ENCODE measurements at places on chromosomes 6 and 20.

GRCh38 chr6:105196076-105196475, 16.3 kb upstream of the POPDC3 start:
- no peak for DNase-seq

DNA sequence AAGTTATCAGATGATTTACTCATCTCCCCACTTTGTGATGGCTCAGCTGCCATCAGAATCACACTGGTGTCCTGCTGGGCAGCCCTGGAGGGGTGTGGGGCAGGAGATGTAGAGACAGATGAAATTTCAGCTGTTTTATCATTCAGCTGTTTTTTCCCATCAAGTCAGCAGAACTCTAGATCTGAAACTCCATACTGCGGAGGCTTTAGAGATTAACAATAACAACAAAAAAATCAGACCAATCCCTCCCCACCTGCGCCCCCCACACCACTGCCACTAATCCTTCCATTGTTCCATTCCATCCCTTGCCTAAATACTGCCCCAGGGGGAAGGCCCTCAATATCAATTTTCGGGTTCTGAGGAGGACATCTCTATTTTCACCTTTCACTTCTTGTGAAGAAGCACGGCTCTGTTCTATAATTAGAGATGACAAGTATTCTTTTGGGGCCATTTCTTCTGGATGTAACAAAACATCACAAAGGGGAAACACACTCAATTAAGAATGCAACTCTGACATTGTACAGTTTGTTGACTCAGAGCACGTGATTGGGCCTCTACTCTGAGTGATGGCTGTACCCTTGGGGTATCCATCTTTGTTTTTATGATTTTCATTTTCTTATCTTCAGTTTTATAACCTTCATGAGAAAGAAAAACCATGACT, 396.3 kb downstream of the ZFAND3 start:
- DNase-seq: no peak

- no peak for DNase-seq
Measured at GRCh38 chr20:33812152-33812849, 1.2 kb downstream of the CHMP4B start.

DNA sequence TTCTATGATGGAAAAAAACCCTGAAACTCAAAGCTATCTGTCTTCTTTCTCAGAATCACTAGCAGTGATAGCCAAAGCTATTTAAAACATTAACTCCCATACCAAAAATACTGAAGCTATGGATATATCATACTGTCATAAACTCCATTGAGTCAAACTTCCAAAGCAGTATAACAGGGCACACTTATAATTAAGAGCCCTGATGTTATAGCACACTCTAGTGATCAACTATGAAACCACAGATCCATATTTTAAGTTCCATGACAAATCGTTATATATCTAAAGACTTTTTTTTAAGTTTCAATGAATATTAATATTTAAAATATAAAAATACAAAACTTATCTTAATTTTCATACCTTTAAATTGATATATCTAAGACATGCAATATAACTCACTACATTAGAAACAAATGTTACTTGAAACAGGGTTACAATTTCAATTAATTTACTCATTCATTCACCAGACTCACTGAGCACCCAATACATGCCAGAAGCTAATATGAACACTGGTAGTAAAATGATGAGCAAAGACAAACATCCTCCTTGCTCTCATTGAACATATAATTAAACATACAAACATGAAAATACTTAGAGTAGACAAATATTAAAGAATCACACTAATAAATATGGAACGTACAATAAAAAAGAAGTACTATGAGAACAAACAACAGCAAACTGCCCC, 69.3 kb downstream of the IBTK start:
- DNase-seq: no peak

- no peak for DNase-seq
Measured at GRCh38 chr6:152059909-152060308, 252.4 kb downstream of the ESR1 start.
